NCI-H1092 treated with DMSO at 0.1 percent for 48 hours (cell line): ENCODE measurements at places on chromosomes 11 and 22.
A peak's percentile ranks its signal among the peaks of the same experiment; 100 is the strongest.

GRCh38 chr11:13354335-13354734, 76.7 kb downstream of the BMAL1 start:
- DNase-seq = no peak

- DNase-seq = no peak
Measured at GRCh38 chr22:35530700-35531099, 9.9 kb upstream of the RASD2 start.

GRCh38 chr11:33362051-33362910, 105.1 kb downstream of the HIPK3 start:
- peak; percentile 35 for DNase-seq

GRCh38 chr11:12240677-12241076, 130.3 kb downstream of the MICAL2 start:
- no peak for DNase-seq

- DNase-seq = no peak
Measured at GRCh38 chr11:61794579-61794978, 1.9 kb downstream of the FEN1 start.

- DNase-seq = no peak
Measured at GRCh38 chr11:9017773-9018172, 14.0 kb upstream of the NRIP3 start.

DNA sequence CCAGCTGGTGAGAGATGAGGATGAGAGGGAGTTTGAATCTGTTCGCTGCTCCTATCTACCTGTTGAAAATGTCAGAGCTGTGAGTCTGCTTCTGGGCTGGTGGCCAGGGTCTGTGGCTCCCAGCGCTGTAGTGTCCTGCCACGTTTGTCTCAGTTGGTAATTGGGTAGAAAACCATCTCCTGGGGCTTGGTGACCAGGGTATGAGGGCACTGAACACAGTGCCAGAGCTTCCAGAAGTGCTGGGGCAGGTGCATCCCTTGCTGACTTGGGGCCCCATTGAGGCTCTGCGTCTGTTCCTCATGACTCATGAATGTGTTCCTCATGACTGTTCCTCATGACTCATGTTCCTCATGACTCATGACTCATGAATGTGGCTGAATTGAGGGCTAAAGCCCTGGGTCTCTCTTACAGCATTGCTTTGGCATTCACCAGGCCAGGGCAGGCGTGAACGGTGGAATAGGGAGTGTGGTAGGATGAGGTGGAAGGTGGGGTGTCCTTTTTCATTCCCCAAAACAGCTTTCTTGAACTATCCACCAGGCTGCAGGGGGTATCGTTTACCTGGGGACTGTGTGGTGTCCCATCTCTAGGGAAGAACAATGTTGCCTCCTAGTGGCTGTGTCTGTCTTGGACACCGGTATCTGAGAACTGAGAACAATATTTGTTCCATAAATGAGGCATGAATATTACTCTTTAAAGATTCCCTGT, 139.5 kb downstream of the COMMD9 start:
- peak; percentile 4 for DNase-seq

DNA sequence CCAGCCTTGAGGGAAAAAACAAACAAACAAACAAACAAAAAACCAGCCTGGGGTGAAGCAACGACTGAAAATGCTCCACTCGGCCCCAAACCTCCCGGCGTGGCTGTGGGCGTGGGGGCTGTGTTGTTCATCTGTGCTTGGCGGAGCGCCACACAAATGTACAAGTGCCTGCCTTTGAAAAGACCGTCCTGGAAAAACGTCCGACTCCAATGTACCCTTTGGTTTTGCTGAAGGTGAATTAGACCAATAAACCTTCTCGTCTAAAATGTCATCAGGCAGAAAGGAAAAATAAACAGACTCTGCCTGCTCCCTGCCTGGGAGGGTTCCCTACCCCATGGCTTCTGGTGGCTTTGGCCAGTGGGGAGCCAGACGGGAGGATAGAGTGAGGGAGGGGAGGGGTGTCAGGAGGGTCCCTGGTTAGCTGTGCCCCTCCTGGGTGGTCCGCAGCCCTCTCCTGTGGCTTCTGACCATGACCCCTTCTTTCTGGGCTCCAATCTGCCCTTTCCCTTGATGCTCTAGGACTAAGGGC, 93.9 kb downstream of the TRMU start:
- DNase-seq = no peak

DNA sequence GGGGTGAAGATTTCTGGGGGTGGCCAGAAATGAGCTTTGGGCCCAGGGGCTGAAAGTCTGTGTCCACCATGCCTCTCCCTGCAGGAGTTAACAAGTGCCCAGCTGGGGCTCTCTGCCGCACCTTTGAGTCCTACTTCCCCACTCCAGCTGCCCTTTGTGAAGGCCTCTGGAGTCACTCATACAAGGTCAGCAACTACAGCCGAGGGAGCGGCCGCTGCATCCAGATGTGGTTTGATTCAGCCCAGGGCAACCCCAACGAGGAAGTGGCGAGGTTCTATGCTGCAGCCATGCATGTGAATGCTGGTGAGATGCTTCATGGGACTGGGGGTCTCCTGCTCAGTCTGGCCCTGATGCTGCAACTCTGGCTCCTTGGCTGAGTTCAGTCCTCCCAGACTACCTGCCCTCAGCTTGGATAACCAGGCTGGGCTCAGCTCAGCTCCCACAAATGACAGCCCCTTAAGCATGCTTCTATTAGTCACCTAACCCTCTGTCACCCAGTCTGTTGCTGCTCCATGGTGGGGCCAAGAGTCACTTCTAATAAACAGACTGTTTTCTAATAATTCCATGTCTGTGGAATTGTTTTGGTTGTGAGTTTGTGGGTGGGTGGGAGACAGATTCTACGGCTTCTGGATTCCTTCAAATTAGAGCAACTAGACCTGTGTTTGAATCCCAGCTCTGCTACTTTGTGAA, 3.0 kb upstream of the INPPL1 start:
- DNase-seq = no peak

- DNase-seq = peak; percentile 79
Measured at GRCh38 chr11:575313-575995, 816 bp upstream of the PHRF1 start.

GRCh38 chr11:77109236-77110019, 6.8 kb downstream of the OMP start:
- peak; percentile 92 for DNase-seq

DNA sequence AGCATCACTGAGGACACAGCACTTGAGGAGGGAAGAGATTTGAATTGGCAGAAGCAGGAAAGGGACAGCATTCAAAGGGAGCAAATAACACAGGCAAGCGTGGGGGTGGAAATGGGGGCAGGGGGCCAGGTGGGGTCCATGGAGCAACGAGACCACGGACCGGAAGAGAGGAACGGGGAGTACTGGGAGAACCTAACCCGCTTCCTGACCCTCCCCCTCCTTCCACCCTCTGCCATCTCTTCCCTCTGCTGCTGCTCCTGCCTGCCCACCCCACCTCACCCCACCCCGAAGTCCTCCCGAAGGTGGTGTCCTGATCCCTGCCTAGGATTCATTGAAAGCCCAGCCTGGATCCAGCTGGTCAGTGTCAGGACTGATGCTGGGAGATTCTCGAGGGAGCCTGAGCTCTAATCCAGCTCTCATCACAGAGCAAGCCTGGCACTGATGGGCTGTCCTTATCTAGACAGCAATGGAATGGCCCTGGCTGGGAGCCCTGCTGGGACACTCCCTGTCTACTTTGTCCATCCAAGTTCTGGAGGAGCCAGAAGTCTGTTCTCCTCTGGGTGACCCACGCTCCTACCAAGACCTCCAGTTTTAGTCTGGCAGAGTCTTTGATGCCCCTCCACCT, 105.0 kb downstream of the TRIM29 start:
- DNase-seq = no peak

- no peak for DNase-seq
Measured at GRCh38 chr22:23688571-23688970, 2.2 kb upstream of the RGL4 start.

DNA sequence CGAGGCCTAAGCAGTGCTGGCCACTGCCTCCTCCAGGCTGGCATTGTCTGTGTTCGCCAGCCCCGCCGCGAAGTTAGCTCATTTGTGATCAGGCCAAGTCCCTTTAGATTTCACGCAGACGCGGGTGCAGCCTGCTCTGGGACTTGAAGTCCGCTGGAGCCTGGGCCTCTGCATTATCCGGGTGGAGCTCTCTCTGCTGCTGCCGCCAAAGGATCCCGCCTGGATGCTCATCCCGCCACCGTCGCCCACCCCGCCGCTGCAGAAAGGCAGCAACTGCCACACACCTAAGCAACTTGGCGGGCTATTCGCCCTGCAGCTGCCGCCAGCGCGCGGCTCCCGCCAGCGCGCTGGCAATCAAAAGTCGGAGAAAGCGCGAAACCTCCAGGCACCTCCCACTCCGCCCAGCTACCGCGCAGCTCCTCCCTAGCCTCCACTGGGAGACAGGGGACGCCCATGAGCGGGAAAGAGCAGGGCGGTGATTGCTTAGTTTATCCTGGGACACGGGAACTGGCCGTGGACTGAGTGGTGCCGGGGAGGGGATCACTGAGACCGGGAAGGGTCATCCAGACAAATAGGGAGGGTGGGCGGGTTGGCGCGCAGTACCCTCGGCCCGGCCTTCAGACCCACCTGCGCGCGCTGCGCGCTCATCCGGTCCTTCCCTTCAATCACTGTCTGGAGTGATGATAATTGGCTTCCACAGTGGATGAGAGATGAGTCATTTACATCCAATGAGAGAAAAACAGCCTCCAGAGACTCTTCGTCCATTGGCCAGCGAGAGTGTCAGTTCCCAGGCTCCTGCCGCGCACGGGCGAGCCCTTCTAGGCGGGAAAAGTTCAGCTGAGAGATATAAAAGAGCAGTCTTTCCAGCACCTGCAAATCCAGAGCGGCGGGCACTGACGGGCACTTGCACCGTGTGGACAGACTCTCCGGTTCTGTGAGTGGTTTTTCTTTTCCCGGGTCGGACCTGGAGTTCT, at the start of gene FAM111B:
FAM111B (plus strand) TSS at position 875 of the 974 bp plus-strand sequence. CDS start 2,389 bp downstream, outside the sequence.
- DNase-seq = peak; percentile 97

DNA sequence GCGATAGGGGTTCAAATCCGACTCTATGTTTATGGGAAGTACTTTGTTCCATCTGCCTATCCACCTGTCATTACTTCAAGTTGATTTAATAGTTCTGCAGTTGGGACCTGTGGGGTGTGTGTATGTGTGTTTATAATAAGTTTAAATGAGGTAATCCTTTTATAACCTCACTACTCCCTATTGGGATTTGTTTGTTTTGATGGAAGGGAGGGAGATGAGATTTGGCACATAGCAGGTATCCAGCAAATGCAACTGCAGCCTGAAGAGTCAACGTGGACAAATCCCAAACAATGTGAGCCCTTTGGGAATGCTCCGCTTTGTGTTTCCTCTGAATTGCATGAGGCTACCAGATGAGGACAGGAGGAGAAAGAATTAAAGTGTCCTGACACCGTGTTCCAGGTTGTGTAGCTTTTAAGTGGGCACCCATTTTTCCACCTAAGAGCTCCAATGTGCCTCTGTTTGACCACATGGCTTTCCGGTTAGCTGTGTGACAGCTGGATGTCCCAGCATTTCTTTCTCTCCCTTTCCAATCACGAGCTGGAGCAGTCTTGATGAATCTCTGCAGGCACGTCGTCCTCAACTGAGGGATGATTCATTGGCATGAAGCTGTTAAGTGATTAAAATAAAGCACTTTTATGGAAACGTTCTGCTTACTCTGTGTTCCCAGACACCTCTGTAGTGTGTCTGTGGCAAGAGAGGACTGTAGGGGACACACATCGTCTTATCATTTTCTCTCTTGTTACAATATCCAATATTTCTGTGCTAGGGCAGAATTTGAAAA, 610.7 kb downstream of the NTM start:
- DNase-seq = no peak

GRCh38 chr22:25447067-25447685, 117.3 kb upstream of the GRK3 start:
- peak; percentile 58 for DNase-seq

DNA sequence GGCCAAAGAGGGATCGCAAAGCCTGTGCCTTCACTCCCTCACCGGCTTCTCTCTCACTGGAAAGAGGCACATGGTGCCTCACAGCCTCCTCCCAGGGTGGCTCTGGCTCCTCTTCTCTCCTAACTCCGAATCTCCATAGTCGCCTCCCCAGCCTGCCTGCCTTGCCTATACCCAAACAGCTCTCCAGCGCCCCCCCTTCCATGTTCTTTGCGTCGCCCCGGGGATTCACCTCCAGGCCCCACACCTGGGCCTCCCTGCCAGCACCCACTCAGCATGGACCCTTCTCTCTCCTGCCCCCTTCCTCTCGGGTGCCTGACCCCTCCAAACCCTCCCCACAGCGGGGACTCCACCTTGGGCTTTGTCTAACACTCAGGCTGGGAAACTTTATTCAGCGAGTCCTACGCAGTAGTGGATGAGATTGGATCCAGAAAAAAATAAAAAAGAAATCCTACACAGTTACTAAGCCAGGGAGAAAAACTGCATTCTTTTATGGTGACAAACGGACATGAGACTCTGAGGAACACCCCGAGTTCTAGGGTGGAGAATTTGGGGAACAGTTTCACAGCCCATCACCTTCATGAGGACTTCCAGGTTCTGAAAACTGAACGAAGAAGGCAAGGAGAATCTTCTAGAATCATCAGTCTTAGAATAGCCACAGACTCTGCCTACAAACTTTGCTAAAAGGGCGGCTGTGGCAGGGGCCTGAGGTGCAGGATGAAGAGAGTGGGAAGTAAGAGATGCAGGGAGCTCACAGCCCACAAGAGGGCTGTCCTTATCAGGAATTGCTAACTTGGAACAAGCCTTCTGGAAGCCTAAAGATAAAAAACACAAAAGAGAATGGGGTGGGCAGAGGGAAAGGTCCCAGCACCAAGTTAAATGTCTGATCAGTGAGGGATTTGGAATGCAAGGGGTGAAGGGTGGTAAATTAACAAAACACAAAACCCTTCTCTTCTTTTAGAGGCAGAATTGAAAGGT, 5.3 kb downstream of the PPM1F start:
- no peak for DNase-seq

GRCh38 chr11:47850337-47850736, 2.2 kb upstream of the NUP160 start:
- no peak for DNase-seq

DNA sequence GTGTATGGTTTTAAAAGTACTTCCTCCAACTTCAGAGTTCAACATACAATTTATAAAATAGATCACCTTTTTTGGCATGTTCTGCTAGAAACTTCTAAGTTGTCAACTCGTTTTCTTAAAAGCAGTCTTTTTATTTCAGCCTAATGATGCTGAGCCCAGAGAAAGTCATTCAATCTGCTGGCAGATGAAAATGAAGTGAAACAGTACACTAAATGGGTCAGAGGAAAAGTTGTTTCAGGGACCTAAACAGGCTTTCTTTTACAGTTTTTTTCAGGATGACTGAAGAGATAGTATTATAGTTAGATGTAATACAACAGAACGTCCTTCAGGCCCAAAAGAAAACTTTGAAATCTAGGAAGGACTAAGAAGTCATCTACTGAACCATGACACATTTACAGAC, 842.7 kb upstream of the CCDC90B start:
- no peak for DNase-seq

DNA sequence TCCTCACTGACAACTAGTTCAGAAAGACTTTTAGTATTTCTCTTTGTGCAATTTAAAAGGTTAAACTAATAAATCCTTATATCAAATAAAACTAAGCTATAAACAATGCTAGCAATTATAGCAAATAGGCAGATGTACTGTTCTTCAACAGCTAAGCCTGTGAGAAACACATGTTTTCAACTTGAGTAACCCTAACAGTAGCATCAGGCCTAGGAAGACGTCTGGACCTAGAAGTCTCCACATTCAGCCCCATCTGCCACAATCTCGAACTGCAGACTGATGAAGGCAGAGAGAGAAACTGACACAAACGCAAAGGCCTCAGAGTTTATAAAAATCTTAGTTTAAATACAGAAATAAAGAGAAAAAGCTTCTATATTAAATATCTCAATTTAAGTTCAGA, 2.5 kb downstream of the ST13 start:
- DNase-seq = no peak

- DNase-seq = no peak
Measured at GRCh38 chr11:7619322-7619721, 54.0 kb downstream of the CYB5R2 start.

- no peak for DNase-seq
Measured at GRCh38 chr11:61002598-61002997, 31.1 kb downstream of the CD6 start.
